ENCODE measurements at places on chromosomes 7 and 10.

DNA sequence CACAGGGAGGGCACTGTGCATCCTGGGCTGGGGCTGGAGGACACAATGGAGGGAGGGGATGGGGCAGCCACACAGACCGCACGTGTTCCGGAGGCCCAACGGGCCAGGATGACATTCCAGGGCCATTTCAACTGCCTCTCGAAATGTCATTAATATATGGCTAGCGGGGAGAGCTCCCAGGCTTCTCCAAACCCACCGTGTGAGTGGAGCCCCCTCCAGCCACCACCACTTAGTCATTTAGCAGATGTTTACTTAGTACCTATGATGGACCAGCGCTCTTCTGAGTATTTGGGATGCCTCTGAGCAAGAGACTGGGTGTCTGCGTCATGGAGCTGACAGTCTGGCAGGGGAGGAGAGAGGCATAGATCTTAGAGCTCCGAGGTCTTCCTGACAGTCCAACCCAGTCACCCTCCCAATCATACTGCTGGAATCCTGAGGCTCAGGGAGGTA, 107.3 kb downstream of the ZMIZ1 start:
- DNase-seq = no peak

GRCh38 chr10:78140066-78140630, 106.5 kb downstream of the RPS24 start:
- DNase-seq = no peak

DNA sequence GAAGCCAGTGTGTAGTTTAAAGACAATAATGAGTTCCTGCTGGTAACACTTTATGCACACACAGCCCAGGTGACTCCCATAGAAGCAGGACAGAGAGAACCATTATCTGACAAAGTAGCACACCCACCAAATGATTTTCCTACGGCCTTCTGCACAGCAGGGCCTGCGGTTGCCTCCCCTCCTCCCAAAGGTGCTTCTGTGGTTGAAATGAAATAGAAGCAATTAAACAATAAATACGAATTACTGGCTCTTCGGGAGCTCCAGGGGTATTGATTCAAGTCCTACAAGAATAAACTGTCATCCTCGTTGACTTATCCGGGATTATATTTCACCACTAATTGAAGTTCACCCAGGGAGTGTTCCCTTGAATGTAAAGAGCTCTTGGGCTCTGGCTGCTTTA, 172.1 kb downstream of the ACTR3B start:
- DNase-seq = no peak

- DNase-seq = no peak
Observed at GRCh38 chr7:80146545-80147182, 12.0 kb downstream of the GNAI1 start.

GRCh38 chr7:18873734-18874336, 243.6 kb downstream of the TWIST1 start:
- DNase-seq = no peak

- DNase-seq = no peak
Observed at GRCh38 chr7:110308791-110309190, 782.1 kb upstream of the LRRN3 start.

DNA sequence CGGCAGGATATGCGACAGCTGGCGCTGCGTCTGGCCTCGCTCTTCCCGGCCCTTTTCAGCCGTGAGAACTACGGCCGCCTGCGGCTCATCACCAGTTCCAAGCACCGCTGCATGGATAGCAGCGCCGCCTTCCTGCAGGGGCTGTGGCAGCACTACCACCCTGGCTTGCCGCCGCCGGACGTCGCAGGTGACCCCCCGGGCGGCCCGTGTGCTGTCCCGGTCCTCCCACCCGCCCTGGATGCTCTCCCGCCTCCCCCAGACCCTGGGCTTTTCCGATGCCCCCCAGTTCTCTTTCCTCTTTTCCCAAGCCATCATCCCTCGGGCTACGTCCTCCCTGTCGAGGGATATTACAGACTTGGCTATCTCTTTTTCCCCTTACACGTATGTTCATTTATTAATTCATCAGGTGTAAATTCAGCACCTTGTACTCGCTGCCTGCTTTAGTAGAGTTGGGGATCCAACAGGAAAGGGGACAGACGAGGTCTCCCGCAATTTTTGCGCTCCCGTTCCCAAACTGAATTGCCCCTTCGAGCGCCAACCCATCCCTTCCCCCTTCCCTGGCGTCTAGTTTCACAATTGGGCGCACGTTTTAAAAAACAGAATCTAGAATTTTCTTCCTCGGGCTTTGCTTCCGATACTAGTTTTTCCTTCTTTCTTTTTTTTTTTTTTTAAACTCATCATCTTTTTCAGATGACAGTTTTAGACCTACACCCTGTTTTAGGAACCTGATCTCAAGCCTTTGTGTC, 846 bp downstream of the MINPP1 start:
- peak; percentile 36 for DNase-seq
